ENCODE measurements at places on chromosomes 6 and 20.

DNA sequence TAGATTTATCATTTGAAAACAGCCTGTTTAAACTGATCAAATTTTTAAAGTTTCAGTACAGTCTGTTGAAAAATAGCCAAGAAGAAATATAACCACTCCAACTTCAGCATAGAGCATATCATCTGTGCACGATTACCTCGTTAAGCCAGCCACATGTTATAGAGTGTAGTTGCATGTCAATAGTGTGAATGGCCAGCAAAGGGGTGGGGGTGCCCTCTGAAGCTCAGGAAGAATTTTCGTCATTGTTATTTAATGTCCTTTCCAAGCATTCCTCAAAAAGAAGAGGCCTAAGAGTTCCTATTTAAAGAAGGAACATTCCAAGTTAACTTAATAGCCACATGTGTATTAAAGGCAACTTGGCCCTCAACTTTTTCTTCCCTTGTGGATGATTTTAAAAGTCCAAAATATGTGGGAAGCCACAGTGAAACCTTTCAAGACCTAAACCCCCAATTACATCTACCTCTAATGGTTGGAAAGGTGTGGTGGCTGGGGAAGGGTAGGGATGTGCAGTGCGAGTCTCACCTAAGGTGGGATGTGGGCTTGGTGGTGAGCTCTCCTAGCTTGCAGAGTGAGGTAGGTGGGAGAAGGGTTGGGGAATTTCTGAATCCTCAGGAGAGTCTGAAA lies 1.8 kb upstream of the CCN2 start:
- no peak for DNase-seq

GRCh38 chr6:116535109-116535508 lies 10.4 kb downstream of the TRAPPC3L start:
- no peak for DNase-seq

DNA sequence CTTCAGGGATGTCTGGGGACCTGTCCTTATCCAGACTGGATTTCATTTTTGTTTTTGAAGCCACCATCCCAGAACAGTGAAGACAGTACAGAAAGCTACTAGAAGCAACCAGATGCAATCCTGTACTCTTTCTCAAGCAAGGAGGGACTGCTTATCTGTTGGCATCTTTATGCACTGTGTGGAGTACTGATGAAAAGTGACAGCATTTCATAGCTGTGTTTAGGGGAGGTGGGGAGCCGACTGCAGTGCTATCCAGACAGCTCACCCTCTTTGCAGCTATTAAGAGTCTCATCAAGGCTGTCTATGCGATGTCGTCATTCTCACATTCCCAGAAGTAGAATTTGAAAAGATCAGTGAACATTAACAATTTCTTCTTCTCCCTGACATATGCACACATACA lies 5.5 kb downstream of the ZDHHC14 start:
- no peak for DNase-seq

DNA sequence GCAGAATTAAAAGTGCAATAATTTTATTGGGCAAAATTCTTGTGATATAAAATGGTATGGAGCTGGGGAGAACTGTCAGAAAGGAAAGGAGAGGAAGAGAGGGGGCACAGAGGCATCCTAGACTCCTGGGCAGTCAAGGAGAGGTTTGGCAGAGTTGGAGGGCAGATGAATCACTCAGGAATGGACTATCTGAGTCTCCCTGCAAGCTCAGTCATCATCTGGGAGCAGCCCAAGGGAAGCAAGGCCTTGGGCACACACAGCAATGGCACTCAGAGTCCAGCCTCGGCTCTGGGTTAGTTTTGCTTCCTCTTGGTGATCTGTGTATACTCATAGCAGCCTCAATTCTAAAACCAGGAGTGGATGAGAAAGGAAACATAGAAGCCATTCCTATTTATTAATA lies 67.2 kb downstream of the SLC22A1 start:
- no peak for DNase-seq

GRCh38 chr6:106249658-106250057 lies 75.9 kb downstream of the ATG5 start:
- no peak for DNase-seq

DNA sequence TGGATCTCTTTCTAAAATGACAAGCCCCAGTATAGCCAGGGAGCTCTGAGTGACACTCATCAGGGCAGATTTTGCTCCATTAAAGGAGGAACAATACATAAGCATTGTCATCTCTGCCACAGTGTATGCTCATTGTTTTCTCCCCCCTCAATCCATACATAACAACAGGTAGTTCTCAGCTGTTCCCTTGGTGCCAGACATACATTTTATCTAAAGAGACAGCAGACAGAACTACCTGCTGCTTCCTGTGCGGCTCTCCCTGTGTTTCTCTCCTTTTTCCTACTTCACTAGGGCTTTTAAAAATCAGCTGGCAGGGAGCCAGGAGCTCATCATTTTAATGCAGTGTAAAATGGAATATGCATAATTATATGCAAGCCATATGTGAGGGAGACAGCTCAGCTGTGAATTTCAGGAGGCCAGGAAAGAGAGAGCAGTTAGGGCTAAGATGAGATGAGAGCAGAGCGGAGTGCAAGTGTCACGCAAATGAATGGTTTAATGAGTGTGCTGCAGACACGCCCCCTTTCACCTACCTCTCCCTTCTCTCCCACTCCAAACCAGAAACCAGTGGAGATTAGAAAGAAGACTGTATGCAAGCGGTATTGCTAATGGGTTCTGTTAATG lies 96.0 kb downstream of the SOBP start:
- DNase-seq = no peak

DNA sequence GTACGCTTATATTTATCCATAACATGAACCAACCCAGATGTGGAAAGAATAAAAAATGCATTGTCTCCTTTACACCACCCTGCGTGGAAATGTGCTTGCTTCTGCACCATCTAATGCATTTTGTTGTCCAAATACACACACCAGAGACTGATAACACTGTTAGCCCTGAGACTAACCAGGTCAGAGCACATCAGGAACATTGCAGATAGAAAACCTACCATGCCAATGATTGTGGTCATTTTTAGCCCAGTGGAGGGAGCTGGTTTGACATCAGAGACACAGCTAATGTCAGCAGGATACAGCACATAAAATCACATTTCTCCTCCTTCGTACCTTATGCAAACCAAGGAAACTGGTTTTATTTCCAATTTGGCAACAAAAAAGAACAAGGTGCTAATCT lies 528.7 kb downstream of the DOK5 start:
- no peak for DNase-seq

GRCh38 chr6:15317934-15318902 lies 72.3 kb downstream of the JARID2 start:
- DNase-seq = no peak

- DNase-seq = no peak
Measured at GRCh38 chr20:42379385-42379784, 761.2 kb upstream of the CHD6 start.

- peak; percentile 75 for DNase-seq
Measured at GRCh38 chr6:109237077-109237985, 142.0 kb downstream of the CEP57L1 start.

DNA sequence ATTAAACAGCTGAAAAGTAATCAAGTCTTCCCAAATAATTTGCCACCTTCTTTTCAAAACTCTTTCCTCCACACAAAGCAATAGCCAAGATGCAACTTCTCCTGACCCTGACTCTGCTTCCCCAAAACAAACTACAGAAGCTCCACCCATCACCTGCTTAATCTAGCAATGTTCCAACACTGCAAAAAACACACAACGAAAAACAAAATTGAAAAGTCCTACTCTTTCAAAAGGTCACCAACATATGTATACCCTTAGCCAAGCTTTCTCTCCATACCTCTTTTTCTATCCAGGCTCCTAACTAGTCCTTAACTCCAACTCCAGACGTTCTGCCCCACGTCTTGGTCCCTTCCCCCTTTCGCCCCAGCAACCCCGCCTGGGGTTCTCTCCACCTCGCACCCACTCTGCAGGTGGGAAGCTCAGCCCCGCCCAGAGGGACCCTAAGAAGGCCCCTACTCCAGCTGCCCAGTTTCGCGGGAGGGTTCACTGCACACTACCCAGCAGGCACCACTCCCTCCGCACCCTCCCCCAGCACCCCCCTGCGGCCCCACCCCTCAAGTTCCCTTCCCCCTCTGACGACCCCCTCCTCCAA lies 717 bp downstream of the CSNK2A1 start:
- DNase-seq = peak; percentile 42

- no peak for DNase-seq
Measured at GRCh38 chr20:45390931-45391330, 12.8 kb upstream of the TP53TG5 start.

DNA sequence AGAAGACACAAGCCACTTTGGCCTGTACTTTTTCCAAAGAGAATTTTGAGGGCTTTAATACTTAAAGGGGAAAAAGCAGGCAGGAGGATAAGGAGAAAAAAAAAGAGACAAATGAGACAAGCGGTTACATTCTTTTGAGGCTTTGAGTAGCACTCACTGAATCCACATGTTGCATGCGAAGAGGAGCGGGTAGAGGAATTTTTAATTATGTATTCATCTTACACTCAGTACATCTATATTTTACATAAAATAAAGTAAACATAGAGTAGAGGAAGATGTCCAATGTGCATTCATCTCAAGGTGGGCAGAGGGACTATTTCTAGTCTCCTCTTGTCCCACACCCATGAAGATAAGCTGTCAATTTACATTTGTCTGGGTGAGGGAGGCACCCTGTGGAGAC lies 266.9 kb downstream of the CD109 start:
- DNase-seq = no peak

DNA sequence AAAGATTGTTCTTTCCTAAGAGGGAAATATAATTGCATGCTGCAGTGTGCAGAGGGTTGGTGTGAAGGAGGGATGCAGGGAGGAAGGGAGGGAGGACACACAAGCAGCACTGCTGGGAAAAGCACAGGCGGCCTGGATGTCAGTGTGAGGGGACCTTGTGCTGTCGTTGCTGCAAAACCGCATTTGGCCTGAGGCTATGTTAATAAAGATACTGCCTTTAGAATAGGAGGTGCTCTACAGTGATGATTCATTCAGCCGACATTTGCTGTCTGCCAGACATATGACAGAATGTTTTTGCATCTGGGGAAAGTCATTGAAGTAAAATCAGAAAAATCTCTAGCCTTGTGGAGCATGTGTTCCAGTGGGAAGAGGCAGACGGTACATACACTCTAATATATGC lies 50.5 kb upstream of the TRIM26 start:
- DNase-seq = no peak

DNA sequence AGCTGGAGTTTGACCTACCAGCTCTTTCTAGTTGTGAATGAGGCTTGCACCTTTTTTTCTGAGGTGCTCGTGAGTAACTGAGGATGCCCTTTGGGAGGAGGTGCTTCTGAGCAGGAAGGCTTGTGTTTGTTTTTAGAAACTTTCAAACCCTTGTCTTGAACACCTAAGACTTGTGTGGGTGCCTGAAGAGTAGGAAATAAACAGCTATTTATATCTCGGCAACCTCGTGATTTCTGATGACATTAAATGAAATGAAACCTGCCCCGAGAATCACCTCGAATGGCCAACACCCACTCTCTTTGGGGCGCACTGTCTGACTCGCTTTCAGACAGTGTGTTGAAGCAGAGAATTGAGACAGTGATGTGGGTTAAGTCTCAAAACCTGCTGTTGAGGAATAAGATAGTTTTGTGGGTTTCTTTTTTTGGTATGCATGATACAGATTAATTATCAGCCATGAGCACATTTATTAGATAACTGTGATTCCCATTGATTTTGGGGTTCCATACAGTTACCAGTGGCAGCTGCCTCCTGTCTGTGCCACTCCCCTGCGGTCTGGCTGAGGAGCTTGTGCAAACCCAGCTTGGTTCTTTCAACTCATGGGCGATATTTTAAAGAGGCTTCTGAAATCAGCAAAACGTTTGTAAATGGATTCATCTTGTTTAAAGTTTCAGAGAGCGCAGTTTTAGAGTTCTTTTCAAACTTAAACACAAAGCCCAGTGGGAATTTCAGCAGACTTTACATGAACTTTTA lies 8.4 kb downstream of the IRF4 start:
- no peak for DNase-seq

GRCh38 chr6:103284835-103285234 lies 1574.9 kb downstream of the HACE1 start:
- DNase-seq = no peak

- DNase-seq = no peak
Measured at GRCh38 chr6:158174514-158174913, 6.4 kb downstream of the GTF2H5 start.

GRCh38 chr20:25486377-25486776 lies 78.9 kb downstream of the GINS1 start:
- no peak for DNase-seq

DNA sequence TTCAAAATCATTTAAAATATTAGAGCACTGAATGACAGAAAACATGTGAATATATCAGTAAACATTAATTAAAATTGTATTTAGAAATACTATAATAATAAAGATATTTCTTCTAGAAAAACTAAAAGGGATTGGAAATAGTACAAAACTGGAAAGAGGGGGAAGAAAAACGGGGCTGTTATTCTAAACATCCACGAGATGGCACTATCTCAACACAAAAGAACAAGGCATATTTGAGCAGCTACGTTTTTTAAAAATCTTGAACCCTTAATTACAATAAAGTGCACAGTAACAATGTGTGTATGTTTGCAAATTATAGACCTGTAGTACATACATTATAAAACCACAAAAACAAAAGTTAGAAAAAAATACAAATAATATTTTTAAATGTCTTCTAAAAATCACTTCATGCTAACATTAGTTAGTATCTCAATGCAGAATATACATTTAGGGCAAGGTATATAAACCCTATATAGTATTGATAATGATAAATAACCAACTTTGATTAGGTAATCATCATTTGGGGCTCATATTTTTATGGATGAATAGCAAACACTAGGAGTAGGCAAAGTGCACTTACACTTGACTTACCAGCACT lies 42.5 kb upstream of the PNISR start:
- peak; percentile 19 for DNase-seq

- DNase-seq = no peak
Measured at GRCh38 chr6:37971711-37972390, 152.3 kb downstream of the ZFAND3 start.

GRCh38 chr6:139135578-139136545 lies 982 bp downstream of the HECA start:
- peak; percentile 44 for DNase-seq

GRCh38 chr6:112296122-112296521 lies 41.8 kb upstream of the LAMA4 start:
- DNase-seq = peak; percentile 1

- DNase-seq = no peak
Measured at GRCh38 chr6:107764684-107765460, 59.2 kb downstream of the SCML4 start.

DNA sequence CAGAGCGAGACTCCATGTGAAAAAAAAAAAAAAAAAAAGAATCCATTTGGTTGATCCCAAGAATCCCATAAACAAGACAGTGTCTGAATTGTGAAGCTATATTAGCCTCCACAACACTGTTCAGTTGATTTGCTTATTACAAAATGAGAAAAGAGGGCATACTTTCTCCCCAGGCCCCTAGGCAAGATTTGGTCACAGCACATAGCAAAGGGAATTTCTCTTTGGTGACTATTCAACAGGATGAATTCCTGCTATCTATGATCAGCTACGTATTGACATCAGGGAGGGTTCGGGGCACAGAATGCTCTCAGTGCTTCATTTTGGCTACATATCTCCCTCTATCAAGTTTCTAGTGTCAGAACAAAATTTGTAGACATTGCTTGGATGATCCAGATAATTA lies 20.2 kb upstream of the SLC22A3 start:
- no peak for DNase-seq

- no peak for DNase-seq
Measured at GRCh38 chr6:123909989-123910388, 106.3 kb downstream of the NKAIN2 start.
